ENCODE measurements at places on chromosomes 3 and 15.

GRCh38 chr3:151203051-151203420 lies at the start of gene GPR171:
Gene GPR171 (minus strand): TSS chr3:151203216. CDS start chr3:151199386, 3,830 bp downstream.
- peak; percentile 28 for DNase-seq

- DNase-seq = no peak
Measured at GRCh38 chr3:73827725-73828211, 203.0 kb upstream of the PDZRN3 start.

GRCh38 chr15:92034227-92034626 lies 180.7 kb downstream of the SLCO3A1 start:
- DNase-seq = no peak

- no peak for DNase-seq
Measured at GRCh38 chr3:150062492-150062891, 91.8 kb upstream of the PFN2 start.

DNA sequence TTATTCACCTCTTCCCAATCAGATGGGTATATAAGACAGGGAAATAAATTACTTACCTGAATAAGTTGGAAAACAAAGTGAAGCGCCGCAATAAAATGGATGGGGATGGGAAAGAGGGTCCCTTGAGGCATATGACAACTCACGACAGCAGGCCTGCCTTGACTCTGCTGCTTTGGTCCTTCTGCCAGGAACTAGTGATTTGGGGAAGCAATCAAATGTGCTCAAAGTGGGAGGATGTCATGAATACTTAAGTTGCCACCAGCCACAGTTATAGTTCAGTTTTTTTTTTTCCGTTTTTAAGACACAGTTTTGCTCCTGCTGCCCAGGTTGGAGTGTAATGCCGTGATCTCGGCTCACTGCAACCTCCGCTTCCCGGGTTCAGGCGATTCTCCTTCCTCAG lies 4.6 kb downstream of the PARL start:
- DNase-seq = no peak

- no peak for DNase-seq
Measured at GRCh38 chr3:9911863-9912262, 5.0 kb upstream of the IL17RC start.

DNA sequence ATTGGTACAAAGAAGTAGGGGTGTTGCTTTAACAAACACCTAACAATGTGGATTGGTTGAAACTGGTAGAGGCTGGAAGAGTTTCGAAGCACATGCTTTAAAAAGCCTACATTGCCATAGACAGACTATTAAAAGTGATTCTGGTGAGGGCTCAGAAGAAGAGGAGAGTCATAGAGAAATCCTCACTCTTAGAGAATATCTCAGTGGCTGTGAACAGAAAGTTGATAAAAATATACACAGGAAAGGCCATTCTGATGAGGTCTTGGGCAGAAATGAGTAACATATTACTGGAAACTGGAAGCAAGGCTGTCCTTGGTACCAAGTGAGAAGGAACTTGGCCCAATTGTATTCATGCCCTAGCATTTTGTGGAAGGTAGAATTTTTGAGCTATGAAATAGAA lies 173.7 kb upstream of the CRBN start:
- no peak for DNase-seq

DNA sequence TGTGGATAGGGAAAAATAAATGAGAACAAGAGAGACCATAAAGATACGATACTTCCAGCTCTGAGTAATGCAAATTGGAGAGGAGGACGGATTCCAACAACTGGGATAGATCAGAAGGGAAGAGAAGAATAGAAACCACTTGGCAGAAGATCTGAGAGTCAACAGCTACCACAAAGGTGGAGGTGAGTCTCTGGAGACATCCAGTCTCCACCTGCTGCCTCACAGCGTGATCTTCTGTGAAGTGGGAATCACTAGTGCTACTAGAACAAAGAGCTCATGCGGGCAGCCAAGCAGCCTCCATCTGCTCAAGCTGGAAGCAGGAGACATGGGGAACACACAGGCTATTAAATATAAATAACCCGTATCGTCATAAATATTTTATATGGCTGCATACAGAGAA lies 558.5 kb upstream of the CFAP20DC start:
- no peak for DNase-seq

DNA sequence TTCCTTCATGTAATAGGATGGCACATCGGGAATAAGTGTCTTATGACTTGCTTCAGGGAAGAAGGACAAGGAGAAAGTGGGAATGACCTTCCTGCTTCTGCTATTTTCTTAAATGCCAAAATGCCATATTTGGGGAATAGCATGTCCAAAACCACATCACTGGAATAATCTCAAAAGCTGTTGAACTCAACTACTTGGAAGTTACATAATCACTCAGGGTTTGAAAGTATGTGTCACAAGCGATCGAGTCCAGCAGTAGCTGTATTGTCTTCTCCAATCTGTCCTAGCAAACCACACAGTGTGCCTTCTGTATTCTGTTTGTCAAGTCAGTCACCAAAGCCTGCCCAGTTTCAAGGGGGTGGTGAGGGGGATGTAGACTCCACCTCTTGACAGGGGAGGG lies 58.3 kb upstream of the GADL1 start:
- no peak for DNase-seq

DNA sequence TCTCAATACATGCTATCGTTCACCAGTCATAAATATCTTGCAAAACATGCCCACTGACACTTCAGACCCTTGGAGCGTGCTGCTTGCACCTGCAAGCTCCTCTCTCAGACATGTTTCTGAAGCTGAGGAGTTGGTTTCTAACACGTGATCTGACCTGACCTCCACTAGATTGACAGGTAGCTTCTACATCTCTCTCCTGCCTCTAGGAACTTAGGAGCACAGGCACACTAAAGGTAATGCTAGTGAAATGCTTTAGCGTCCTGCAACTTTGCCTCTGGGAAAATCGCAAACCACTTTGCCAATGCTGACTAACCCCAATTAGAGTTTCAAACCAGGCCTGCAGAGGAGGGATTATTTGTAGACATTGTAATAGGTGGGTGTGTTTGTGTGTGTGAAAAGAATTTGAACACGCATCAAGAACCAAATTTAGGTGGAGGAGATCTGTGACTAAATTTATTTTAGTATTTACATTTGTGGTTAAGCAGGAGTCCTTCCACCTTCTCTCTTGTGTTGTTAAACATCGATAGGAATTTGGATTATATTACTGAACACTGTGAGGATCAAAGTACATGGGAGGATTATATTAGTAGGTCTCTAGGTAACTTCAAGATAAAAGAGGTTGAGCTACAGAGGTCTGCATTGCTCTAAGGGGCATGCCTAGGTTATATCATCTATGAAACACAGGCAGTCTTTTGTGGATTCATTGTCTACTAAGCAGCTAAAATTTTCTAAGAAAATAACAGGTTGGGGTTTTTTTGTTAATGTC lies 86.7 kb upstream of the ZBED2 start:
- no peak for DNase-seq

DNA sequence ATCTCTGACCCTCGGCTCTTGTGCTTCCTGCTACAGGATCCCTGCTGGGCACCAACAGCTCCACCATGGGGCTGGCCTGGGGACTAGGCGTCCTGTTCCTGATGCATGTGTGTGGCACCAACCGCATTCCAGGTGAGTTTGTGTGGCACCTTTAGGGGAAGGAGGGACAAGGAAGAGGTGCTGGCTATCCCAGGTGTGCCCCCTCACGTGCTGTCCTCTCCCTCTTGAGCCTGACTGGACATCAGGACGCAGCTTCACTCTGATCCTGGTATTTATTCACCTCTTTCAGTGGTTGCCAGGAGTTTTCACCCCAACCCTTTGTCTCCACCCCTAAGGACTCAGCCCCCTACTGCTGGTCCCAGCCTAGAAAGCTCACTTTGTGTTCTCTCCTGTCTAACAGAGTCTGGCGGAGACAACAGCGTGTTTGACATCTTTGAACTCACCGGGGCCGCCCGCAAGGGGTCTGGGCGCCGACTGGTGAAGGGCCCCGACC lies 960 bp downstream of the THBS1 start:
- no peak for DNase-seq

- DNase-seq = peak; percentile 2
Measured at GRCh38 chr3:171028025-171028778, 1.7 kb upstream of the SLC2A2 start.

- no peak for DNase-seq
Measured at GRCh38 chr3:78791753-78792152, 976.0 kb downstream of the ROBO1 start.

All from stimulated activated CD8-positive, alpha-beta memory T cell treated with anti-CD3 and anti-CD28 coated beads, Interleukin-15, amount 100 ng/mL, for 24 hours (primary cell).